ENCODE measurements at places on chromosomes 7 and 10.
A peak's percentile ranks its signal among the peaks of the same experiment; 100 is the strongest.

- DNase-seq: peak; percentile 12
Measured at GRCh38 chr10:60611291-60611747, 167.0 kb upstream of the CDK1 start.

DNA sequence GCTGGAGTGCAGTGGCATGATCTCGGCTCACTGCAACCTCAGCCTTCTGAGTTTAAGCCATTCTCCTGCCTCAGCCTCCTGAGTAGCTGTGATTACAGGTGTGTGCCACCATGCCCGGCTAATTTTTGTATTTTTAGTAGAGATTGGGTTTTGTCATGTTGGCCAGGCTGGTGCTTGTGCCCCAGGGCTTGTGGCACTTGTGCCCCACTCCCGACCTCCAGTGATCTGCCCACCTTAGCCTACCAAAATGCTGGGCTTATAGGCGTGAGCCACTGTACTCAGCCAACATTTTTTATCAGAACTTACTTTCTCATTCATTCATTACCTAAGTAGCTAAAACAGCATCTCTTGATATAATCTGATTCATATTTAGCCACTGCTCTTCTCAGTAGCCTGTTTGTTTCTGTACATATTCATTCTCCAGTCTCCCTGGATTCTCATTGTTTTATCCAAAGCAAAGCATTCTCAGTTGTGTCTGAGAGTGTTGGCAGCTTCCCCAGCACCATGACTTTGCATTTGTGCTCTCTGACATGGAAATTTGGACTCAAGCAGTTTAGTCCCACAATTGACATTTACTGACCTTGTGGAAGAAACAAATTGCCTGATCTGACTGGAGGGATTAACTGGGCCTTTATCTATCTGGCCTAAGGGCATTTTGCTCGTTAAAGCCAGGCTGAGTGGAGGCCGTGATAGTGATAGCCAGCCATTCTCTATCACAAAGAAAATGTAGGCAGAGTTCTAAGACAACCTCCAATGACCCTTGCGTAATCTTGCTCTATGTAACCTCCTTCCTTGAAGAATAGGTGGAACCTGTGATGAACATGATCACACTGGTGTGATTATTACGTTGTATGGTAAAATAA, 44.9 kb downstream of the AKR1B15 start:
- DNase-seq: peak; percentile 54

GRCh38 chr7:1532456-1533254, 2.2 kb downstream of the MAFK start:
- DNase-seq: peak; percentile 91

- no peak for DNase-seq
Measured at GRCh38 chr7:101972627-101973026, 155.2 kb downstream of the CUX1 start.

- DNase-seq: no peak
Measured at GRCh38 chr10:51371743-51372142, 297.5 kb downstream of the PRKG1 start.

GRCh38 chr7:37920849-37921805, 687 bp downstream of the EPDR1 start:
- peak; percentile 22 for DNase-seq

DNA sequence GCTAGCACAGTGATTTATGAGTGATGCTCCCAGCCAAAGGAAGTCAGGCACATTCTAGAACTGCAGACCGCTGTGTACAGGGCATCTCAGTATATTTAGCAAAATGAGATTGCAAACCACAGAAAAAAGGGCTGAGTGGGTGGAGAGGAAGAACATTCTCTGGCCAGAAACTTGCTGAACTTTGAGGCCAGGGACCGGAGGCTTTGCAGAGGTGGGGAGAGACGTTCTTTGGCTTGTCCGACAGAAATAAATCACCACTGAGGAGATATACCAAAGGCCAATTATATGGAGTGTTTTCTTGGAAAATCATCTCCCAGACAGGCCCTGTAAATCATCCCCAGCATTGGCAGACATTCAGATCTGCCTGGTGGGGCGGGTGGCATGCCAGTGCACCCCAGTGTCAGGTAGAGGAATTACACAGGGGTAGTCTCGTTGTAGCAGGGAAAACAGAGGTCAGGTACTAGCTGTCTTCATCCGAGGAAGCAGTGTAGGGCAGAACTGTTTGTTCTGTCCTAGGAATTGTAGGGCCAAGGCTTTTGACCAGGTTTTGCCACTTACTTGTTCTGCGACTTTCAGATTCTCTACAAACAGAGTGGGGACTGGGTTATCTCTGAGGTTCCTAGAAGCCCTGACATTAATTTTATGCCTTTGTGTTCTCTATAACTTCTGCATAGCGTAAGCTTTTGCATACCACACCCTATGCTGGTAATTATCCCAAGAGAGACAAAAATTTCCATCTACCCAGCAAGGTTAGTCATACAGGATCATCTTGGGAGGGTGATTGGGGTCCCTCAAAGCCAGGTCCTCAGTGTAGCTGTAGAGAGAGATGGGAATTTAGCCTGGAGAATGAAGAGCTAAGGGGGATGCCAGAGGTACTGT, 655.6 kb downstream of the LRMDA start:
- DNase-seq: peak; percentile 24

- peak; percentile 24 for DNase-seq
Measured at GRCh38 chr7:151340794-151341356, 737 bp upstream of the NUB1 start.

- peak; percentile 83 for DNase-seq
Measured at GRCh38 chr10:132904181-132904813, 38.1 kb downstream of the CFAP46 start.

DNA sequence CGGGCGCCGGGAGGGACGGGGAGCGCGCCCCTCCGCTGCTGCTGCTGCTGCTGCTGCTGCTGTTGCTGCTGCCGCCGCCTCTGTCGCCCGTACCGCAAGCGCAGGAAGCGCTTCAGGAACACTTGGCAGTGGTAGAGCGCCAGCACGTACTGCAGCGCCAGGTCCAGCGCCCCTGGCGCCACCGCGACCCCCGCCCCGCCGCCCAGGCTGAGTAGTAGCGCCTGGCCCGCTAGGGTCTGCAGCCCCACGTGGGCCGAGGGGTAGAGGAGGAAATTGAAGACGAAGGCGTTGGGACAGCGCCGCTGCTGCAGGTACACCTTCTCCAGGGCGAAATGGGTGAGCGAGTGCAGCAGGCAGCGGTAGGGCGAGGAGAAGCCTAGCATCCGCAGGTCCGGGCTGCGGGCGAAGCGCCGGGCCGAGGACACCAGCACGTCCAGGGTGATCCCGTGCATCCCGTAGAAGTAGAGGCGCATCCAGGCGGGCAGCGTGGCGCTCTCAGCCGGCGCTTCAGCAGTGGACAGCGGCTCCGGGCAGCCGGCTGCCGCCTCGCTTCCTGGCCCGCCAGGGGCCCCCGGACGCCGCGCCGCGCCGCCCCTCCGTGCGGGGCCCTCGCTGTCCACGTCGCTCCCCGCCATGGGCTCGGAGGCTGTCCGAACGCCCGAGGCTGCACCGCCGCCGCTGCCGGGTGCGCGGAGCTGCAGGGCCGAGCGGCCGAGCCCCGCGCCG, at the start of gene TMEM229A:
Gene TMEM229A, minus strand, starts transcription at position 699 of the 726 bp plus-strand sequence. Its CDS starts 64 bp downstream, at position 635.
- peak; percentile 81 for DNase-seq

All from AG08396 (cell line).